GM23248 (cell line): ENCODE measurements at places on chromosomes 4 and X.
A peak's percentile ranks its signal among the peaks of the same experiment; 100 is the strongest.

GRCh38 chrX:1485033-1485432, 32.3 kb upstream of the ASMTL start:
- no peak for DNase-seq

- no peak for DNase-seq
These were observed 36.0 kb downstream of the DLG3 start for GRCh38 chrX:70480660-70481018.

DNA sequence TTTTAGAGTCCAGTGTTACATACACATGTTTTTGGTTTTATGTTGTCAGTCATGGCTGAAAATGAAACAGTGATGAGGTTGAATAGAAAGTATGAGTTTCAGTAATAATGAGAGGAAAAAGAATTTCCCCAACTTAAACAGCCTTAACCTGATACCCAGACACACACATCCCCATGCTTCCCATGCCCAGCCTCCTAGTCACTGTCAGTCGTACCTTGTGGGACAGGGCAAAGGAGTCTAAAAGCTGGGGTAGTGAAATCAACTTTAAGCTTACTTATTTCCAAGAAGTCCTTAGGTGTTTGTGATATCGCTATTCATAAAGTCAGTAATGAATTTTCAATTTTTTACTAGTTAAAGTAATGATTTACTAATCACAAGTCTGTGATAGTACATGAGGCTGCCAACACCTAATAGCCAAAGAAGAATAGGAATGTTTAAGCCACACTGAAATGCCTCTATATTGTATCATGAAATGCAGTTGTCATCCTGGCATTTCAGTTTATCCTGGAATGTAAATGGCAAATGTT, 24.3 kb upstream of the GPR34 start:
- DNase-seq: peak; percentile 23

GRCh38 chr4:168279556-168279955, 39.0 kb downstream of the DDX60 start:
- DNase-seq: no peak

DNA sequence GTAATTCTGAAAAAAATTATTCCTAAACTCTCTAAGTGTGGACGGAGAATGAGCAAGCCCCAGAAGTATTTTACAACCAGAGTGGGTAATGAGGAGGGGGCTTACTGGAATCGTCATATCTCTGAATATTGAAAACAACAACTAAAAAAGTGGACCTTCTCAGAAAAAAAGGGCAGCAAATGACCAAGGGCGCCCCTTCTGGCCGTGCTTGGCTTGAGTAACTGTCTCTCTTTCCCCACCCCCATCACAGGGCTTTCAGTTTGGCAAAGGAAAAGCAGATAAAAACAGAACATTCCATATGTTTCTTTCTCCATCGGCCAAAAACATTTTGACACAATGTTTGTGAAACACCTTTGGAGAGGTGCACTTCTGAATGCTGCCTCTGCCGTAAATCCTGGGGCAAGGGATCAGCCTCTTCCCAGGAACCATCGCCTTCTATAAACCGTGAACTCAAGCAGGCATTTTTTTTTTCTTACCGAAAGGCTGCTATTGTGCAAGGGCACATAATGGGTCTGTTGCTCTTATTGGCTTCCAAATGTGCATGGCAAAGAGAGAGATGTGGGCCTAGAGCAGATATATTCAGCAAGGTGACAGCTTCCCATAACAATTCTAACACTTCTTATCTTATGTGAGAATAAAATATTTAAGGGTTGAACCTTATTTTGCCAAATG, 115.4 kb downstream of the PARM1 start:
- DNase-seq: no peak

DNA sequence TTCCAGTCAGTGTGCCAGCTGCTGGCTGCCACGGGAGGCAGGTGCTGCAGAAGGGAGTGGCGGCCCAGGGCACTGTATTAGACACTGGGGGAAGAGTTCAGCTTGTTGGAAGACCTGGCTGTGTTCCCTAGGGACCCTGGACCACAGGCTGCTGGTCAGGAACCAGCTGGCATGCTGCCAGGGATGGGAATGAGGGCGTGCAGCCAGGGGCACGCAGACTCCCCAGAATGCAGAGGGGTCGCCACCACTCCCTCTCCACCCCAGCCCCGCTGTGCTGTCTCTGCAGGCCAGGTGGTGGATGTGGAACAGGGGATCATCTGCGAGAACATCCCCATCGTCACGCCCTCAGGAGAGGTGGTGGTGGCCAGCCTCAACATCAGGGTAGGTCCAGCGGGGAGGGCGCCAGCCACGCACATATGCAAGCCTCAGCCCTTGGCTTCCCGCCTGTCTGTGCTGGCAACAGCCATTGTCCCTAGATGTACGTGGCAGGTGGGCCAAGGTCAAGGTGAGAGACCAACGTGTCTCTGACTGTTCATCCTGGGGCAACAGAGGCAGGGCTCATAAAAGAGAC, 12.3 kb downstream of the ABCD1 start:
- no peak for DNase-seq

DNA sequence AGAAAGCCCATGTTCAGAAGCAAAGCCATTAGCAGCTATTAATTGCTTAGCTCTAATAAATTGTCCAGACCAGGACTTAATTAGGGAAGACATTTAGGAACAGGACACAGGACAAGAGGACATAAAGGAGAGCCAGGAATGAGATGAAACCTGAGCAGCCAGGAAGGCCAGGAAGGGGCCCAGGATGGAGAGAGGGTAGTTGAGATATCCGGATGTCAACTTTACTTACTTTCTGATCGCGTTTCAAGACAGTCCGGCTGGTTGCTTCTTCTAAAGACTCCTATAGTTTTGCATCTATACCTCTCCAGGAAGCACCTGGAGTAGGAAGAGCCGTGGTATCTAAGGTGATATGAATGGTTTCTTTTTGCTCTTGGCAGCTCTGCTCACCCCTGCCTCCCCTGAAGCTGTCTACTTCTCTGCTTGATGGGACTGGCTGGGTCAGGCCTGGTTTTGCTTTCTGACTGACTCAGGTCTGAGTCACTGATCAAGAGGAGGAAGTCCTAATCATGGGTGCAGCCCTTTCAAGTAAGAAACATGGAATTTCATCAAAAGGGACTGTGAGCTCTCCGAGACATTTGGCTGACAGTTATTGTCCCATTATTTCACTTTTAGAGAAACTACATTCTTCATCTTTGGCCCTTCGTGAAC, 733.3 kb downstream of the RPA4 start:
- peak; percentile 72 for DNase-seq

DNA sequence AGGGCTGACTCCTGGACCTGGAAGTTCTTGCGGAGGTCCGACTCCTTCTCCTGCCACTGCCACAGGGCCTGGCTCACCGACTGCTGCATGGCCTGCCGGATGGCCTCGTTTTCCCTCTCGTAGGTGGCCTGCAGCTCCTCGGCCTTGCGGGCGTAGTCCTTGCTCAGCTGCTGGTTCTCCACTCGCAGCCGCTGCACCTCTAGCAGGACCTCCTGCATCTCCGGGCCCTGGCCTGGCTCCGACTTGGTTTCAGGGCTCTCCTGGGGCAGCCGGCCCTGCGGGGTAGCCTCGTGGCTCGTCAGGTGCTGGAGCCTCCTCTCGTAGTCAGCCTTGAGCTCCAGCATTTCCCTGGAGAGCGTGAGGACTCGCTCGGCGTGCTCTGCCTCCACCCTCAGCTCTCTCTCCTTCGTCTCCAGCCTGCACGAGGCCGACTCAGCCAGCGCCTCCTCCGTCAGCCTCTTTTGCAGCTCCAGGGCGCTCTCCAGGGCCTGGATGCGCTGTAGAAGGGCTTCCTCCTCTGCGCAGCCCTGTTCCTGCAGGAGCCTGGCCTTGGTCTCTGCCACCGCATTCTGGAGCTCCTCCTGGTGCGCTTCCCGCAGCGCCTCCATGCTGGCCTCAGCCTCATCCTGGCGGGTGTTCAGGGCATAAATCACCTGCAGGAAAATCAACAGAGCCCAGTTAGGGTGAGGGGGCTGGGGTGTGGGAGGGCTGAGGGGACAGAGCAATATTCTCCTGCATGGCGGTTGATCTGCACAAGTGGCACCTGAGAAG, 72.2 kb downstream of the FAM184B start:
- no peak for DNase-seq

DNA sequence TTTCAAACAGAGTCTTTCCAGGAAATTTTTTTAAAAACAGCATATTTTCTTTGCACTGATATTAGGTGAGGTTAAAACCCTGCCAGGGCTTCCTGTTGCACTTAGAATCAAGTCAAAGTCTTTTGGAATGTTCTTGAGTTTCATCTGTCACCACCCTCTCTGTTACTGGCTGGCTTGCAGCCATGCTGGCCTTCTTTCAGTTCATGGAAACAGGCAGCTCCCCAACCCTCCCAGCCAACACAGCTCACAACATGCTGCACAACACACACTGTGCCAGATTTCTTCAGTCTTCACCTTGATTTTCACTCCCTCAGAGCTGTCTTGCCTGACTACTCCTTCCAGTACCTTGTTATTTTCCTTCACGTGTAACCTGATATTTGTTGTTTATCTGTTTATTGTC, 129.5 kb downstream of the KCNIP4 start:
- DNase-seq: peak; percentile 9

DNA sequence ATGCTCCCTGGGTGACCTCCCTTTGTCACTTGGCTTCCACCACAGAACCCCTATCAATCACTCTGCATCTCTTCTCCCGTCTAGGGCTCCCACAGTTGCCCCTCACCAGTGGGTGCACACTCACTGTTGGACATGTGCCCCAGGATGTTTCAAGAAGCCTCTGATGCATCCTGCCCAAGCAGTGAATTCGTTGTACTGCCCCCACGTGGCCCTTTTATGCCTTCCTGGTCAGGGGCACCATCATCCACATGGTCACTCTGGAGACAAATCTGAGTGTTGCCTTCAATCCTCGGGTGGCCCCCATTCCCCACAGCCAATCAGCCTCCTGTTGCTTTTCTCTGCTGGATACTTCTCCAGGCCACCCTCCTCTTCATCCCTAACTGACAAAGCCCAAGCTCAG, 12.2 kb downstream of the ITIH6 start:
- DNase-seq: peak; percentile 27

GRCh38 chrX:138946926-138947325, 235.4 kb upstream of the FGF13 start:
- DNase-seq: peak; percentile 40

DNA sequence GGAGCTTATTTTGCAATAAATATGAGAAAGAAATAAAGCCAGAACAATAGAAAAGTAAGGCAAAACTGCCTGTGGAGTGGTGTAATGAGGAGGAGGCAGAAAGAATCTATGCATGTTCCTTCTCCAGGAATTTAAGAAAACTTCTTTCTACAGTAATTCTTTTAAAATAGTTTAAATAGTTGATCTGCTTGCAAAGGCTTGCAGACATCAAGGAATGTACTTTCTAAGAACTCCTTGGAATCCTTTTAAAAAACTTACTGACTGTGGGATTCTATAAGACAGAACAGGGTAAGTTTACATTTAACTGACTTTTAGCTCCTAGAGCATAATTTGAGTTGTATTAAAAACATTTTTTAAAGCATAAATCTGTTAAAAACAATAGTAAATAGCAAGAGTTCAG, 63.2 kb upstream of the ALB start:
- DNase-seq: no peak

DNA sequence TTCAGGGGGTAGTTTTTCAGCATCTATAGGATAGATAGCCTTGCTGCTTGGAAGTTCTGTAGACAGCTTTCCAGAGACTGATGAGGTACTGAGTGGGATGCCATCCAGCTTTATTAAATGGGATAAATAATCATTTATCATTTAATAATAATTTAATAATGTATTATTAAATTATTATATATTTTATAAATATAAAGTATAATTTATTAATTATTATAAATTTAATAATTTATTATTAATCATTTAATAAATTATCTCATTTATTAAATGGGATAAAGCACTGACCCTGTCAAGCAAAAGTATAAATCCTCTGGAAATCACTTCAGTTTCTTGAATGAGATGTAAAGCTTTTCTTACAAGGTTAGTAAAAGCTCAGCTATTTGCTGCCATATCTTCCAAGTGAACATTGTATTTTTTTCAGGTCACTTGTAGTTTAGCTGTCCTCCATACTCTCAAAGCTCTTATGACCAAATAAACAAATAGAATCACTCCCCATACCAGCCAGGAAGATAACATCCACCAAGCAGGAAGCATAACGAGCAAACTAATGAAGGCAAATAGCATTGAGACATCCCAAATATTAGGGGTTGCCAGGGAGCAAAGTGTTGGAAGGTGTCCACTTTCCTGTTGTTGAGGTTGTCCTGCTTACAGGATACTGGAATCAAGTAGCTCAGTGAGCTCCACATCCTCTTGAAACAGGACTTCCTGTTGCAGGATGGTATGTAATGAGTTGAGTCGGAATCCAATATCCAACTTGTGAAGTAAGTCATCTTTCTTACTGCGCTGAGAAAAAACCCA, 88.9 kb downstream of the ZNF674 start:
- no peak for DNase-seq

DNA sequence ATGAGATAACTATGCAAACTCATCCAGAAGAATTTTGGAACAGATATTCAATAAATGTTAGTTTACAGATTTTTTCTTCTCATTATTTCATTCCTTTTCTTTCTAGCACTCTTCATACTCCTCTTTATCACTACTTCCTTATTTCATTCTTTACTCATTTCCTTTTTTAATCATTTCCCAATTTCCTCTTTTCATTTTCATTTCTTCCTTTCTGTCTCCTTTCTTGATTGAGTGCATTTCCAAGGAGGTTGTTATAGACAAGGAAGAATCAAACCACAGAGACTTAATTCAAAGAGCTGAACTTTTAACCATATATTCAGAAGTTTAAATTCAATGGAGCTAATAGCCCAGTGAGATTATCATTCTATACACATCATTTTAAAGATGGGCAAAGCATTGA, 600.7 kb downstream of the ARAP2 start:
- no peak for DNase-seq

- no peak for DNase-seq
These were observed 6.5 kb upstream of the GJB1 start for GRCh38 chrX:71216485-71216884.

DNA sequence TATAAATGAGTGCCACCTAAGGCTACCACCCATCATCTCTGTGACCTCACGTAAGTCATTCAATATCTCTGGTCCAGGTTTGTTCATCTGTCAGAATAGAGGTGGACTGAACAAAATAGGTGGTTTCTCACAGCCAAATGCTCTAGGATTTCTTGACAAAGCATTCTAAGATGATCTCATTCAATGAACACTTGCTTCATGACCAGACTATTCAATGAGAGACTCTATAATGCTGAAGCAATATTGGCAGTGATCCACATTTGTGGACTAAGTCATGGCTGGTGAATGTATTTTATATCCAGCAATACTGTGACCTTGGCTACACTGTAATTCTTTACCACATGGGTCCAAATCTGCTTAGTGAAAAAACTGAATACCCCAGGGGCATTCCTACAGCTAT, 37.9 kb downstream of the LDB2 start:
- DNase-seq: peak; percentile 97

DNA sequence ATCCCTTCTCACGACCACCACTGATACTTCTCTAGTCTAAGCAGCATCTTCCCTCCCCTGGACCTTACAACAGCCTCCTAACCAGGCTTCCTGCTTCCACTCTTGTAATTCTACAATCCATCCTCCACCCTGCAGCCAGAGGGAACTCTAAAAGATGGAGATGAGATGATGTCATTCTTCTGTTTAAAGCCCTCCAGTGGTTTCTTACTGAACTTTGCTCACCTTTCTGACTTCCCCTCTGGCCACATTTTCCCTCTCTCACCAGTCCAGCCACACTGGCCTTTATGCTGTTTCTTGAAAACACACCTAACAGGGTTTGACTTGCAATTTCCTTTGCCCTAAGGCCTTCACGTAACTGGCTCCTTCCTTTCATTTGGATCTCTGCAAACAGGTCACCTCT, 191.4 kb upstream of the NHS start:
- DNase-seq: no peak
